ENCODE measurements at places on chromosomes 3 and 15.

DNA sequence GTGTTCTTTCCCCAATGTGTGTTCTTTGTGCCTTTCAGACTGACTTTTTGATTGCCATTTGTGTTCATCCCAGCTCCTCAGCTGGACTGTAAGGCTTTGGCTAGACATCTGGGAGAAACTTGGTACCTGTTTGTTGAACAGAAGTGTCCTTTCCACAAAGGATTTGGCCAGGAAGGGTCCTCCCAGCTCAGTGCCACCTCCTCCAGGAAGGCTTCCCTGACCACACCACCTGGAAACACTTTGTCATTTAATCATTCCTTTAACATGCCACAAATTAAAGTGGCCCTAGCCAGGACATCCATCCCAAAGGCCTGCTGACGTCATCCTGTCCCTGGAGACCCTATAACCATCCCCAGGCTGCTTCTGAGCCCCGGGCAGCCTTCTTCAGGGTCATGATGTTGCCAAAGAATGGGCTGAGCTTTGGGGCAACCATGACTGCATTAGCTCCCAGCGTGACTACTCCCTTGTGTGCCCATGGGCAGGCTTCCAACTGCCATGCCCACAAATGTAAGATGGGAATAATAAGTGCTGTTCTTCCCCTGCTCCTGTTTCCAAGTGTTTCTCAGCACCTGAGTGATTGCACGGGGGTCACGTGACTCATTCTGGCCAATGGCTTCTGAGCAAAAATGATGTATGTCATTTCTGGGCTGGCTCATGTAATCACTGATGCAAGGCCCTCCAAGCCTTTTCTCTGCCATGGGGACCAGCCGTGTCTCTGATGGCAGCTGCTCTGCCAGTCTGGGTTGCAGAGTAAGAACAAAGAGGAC is 112.5 kb upstream of the SMAD3 start:
- no peak for DNase-seq

DNA sequence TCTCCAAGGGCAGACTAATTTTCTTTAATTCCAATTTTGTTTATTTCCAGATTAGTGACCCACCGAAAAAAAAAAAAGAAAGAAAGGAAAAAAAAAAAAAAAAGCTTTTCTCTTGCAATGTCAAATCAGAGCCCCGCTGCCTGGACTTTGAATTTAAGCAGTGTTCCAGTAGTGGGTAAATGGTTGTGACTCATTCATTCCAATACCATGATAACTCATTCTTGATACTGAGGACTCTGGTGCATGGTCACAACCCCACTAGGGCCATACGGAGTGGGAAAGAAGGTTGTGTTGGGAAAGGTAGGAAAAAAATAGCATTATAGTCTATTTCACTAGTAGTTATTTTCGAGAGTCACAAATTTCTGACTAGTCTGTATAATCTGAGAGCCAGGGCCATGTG is 59.1 kb upstream of the COL8A1 start:
- no peak for DNase-seq

GRCh38 chr3:196159952-196160804 is 51.0 kb downstream of the ZDHHC19 start:
- no peak for DNase-seq

DNA sequence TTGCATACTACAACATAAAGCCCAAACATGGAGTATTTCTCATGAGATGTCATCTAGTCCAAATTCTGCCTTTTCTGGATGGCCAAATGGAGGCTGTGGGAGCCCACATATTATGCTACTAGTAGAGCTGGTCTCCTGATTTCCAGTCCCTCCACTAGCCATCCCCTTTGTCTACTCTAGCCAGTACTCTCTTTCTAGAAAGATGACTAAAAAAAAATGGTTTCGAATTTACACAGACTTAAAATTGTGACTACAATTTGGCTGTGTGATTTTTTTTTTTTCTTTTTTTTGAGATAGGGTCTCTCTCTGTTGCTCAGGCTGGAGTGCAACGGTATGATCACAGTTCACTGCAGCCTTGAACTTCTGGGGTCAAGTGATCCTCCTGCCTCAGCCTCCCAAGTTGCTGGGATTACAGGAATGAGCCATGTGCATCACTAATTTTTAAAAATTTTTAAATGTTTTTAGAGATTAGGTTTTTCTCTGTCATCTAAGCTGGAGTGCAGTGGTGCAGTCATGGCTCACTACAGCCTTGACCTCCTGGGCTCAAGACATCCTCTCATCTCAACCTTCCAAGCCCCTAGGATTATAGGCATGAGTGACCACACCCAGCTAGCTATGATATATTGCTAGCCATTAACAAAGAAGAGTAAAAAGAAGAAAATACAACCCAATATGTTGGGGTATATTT is 273.9 kb downstream of the ADAMTSL3 start:
- DNase-seq, result no peak

- no peak for DNase-seq
These were observed 11.6 kb upstream of the NR2C2 start for GRCh38 chr3:14935592-14936345.

GRCh38 chr3:111856501-111856900 is 2.6 kb upstream of the PHLDB2 start:
- no peak for DNase-seq

DNA sequence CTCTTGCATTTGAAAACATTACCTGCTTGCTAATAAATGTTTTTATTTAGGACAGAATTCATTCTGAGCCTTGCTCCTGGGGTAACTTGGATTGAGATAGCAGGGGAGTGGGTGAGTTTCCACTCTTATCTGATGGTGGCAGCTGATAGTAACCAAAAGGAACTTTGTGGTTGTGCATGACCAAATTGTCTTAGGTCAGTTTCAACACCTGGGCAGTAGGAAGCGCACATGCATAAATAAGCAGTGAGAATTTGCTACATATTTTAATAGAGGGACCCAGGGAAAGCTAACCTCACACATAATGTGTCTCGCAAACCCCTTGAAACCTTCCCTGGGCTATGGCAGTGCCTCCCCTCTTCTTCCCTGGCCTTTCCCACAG is 65.4 kb upstream of the XCR1 start:
- DNase-seq, result no peak

- no peak for DNase-seq
These were observed 2.3 kb upstream of the COL7A1 start for GRCh38 chr3:48597408-48597800.

GRCh38 chr3:17639765-17640164 is 102.7 kb downstream of the TBC1D5 start:
- DNase-seq, result no peak

- DNase-seq, result no peak
These were observed 433.7 kb upstream of the NAALADL2 start for GRCh38 chr3:174425422-174425821.

GRCh38 chr3:37319784-37320183 is 145.4 kb upstream of the LRRFIP2 start:
- DNase-seq, result no peak

DNA sequence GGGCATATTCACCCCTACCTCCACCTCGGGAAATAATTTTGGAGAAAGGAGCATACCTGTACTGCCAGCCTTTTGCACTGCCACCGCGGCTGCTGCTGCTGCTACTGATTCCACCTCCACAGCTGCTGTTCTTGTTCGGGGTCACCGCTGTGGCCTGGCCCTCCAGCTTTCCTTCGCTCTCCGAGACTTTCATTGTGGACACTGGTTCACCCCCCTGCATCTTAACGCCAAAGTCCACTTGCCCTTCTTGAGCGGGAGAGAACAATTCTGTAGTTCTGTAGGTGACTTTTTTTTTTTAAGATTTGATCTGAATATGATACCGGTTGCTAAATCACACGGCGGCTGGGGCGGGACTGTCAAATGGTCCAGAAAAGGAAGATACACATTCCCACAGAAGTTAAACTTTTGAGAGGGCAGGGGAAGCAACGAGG is 701 bp downstream of the OSBPL11 start:
- no peak for DNase-seq

DNA sequence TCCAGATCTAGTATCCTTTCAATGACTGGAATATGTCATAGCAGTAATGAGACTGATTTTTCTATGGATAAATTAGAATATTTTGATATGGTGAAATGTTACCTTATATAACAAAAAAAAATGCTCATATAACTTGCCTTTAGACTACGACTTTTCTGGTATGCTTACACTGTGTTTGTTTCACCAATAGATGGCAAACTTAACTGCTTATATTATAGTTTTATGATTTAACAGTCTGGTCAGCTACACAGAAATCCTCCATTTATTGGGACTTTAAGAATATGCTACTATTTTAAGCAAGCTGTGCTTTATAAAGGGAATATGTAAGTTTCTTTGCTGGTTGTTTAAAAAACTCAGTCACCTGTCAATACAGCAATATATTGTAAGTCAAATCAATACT is 205.6 kb downstream of the VGLL3 start:
- no peak for DNase-seq

GRCh38 chr3:48695393-48695753 is 9.7 kb upstream of the NCKIPSD start:
- no peak for DNase-seq

DNA sequence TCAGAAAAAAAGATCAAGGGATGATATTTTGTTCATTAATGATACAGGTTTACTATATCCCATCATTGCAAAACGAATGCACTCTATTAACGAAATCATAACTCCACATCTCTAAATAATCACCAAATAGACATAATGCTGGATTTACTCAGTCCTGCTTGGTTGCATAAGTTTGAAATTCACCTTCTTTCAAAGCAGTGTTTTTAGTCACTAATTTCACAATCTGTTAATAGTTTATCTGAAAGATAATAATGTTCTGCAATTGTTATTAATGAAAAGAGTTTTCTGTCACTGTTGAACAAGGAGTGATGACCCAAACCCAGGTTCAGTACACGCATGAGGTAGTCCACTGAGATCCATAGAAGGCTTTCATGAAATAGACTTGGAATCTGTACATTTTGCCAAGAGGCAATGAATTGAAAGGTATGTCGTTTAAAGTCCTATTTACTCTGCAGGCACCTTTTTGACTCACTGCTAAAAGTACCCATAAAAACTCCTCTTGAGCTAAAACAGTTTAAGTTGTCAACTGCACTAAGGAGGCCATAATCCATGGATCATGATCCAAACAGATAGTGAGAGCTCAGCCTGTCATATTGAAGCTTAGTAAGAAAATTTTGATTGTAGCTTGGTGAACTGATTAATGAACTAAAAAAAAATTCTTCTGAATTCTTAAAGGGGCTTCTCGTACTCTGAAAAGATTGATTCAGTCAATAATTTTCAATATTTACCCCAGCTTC is 75.6 kb upstream of the MBNL1 start:
- DNase-seq, result no peak

DNA sequence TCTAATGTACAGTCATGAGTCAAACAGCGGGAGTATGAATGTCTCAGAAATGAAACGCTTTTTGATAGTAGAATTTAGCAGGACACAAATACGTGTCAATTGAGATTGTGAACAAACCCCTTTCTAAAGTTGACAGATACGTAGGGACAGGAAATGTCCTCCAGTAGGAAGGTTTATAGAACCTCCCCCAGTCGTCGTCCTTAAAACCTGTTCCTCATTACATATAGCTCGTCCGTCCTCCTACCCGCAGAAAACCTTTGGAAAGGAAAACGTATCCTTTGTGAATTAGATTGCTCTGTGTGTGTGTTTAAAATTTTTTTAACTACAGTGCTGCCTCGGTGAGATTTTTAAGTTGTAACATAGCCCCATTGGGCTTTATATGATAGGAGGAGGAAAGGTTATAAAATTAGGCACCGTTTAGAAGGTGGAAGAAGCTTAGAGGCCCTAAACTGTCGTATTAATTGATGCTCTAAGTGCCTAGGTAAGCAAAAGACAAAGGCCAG is 4.1 kb downstream of the UBE2E1 start:
- no peak for DNase-seq

GRCh38 chr15:54091651-54092050 is 113.4 kb downstream of the UNC13C start:
- DNase-seq, result no peak
